Calu3 (cell line): ENCODE measurements at places on chromosomes 7 and 10.
A peak's percentile ranks its signal among the peaks of the same experiment; 100 is the strongest.

GRCh38 chr10:29557665-29558064, 77.1 kb downstream of the SVIL start:
- no peak for DNase-seq

- no peak for DNase-seq
Measured at GRCh38 chr7:151137076-151137675, 30.3 kb downstream of the GBX1 start.

GRCh38 chr10:129936923-129937300, 27.2 kb downstream of the EBF3 start:
- DNase-seq, result no peak

DNA sequence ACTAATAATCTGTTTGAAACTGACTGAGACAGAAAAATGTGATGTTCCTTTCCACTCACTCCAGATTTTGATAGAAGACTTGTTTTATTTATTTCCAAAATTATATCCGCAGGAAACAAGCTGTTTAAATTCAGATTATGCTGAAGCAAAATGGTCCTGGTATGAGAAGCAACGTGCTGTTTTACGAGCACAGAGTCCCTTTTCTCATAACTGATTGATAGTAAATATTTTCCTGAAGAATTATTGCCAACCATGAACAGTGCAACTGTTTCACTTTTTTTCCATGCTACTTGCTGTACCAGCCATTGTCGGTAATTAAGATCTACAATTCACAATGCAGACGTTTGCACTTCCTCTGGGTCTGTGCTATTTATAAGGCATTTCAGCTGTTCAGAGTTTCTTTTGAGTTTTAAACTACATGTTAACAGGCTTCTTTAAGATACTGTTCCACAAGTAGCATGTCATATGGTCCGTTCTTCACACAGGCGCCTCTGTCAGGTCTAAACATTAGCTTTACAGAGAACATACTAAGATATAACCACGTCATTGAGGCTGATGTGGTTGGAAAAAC, 103.8 kb downstream of the POLL start:
- DNase-seq, result no peak

DNA sequence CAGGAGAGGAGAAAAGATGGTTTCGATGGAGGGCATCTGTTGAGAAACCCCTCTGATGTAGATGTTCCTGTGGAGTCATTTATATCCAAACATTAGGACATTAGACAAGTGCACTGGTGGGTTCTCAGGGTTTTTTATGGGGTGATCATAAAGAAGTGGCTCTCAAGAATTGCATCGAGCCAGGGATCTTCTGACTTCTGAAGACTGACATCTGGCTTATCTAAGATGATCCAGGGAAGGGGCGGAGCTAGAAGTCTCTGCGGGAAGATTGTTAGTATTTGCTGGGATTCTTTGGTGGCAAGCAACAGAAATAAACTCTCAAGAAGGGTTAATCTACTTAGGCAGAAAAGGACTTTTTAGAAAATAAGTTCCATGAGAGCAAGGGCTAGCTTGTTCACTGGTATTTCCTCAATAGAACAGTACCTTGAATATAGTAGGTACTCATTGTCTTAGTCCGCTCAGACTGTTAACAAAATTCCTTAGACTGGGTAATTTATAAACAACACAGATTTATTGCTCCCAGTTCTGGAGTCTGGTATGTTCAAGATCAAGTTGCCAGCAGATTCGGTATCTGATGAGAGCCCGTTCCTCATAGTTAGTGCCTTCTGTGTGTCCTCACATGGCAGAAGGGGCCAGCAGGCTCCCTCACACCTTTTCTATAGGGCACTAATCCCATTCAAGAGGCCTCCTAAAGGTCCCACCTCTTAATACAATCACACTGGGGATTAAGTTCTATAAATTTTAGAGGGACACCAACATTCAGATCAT, 28.5 kb upstream of the SYPL1 start:
- no peak for DNase-seq

DNA sequence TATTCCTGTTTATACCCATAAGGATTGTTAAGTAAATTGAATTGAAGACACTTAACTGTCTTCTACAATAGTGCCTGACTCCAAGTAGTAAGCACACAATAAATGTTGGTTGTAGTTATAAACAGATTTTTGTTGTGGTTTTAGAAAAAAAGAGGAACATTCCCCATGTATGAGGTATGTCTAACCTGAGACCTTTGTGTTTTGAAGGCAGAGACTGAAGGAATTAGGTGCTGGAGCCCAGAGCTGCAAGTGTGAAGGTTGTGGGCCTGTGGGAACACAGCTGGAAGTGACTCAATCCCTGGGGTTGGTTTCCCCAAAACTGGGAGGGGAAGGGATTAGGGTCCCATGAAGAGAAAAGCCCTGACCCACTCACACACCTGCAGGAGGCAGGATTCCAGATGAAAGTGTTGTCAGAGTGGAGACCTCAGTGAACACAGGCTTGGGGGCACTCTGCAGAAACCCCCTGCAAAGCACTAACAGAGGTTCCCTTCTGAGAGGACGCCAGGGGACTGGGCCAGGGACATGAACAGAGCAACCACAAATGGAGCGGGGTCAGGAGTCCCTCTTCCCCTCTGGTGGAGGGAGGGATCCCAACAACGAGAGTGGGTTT, 265.1 kb upstream of the KLF14 start:
- DNase-seq, result no peak

- no peak for DNase-seq
Measured at GRCh38 chr7:143399151-143399550, 9.5 kb downstream of the EPHA1 start.

DNA sequence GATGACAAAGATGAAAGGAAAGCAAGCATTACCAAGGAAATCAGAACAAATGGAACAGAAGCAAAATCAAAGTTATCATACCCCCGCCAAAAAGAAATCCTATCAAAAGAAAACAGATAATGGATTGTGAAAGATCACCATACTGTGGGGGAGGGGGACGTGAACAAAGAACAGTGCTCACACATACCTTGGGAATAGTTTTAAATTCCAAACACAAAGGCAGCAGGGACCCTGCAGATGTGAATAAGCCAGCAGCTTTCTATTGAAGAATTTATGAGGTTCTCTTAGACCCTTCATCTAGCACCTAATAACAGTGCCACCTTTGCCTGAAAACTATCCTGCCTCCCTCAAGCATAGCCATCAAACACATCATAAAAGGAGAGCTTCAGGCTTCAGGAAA, 94.0 kb downstream of the AKR1D1 start:
- DNase-seq, result no peak

GRCh38 chr7:101580596-101580995, 48.5 kb downstream of the MYL10 start:
- no peak for DNase-seq

DNA sequence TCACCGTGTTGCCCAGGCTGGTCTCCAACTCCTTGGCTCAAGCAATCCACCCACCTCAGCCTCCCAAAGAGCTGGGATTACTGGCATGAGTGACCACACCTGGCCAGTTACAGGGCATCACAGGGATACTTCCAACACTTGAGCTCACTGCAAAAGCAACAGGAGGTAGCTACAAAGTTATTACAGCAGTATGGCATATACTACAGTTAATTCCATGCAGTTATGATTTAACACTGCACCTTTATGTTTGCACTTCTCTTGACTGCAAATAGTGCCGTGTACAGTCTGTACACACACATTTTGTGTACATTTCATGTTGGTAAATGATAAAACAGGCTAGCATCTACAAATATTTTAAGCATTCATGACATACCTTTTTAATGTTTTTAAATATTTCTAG, 21.3 kb downstream of the SRPK2 start:
- no peak for DNase-seq

GRCh38 chr7:93910076-93910994, 4.0 kb downstream of the GNGT1 start:
- no peak for DNase-seq

DNA sequence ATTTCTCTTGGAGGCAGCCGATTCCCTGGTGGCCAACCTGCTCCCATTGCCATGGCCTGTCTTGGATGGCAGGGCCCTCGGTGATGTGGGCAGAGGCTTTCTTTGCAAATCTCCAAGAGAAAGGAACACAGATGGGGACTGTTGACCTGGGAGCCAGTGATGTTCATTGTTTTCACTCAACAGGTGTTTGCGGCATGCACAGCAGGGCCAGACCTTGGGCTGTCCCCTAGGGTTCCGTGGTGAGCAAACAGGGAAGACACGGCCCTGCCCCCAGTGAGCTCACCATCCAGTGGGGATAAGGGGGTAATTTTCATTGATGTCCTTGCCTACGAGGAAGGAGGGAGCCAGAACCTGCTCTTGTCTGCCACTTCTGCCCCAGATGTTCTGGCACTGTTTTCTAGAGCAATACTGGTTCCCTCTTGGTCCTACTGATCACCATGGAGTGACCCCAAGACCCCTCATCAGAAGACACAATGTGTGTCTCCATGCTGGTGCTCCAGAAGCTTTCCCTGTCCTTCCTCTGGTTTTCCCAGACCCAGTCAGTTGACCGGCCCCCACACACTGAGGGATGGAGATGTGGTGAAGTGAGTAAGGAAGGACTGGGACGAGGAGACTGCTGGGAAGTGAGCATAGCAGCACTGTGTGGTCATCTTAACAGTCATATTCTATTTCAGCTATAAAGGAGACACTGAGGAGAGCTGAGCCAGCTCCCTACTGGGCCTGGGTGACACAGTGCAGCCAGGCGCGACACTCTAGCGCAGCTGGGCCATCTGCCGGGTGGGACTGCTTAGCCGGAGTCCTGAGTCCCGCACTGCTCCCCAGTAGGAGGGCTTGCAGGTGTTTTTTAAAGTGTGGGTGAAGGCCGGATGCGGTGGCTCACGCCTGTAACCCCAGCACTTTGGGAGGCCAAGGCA, 20.4 kb upstream of the FIGNL1 start:
- DNase-seq, result no peak

DNA sequence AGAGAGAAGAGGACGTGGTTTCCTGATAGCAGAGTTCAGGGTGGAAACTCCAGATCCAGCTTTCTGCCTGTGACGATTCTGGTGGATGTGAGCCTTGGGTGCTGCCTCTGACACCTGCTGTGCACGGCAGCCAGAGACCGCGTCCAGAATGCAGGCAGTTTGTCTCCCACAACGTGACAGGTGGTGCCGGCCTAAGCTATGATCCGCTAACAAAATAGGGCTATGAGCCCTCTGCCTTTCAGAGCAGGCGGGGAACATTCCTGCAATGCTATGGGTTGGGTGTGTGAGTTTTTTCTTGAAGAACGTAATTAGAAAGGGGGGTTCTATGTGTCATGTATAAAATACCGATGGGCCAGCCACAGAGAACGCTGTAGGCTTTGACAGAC, 297.3 kb upstream of the PRKCQ start:
- no peak for DNase-seq

GRCh38 chr10:86657011-86657395, 2.7 kb downstream of the OPN4 start:
- no peak for DNase-seq

- peak; percentile 61 for DNase-seq
Measured at GRCh38 chr10:71964098-71964742, at the start of gene CHST3. CHST3 (plus strand) TSS chr10:71964395; CDS start chr10:72005843, 41,448 bp downstream.

- DNase-seq, result no peak
Measured at GRCh38 chr10:117674646-117675045, 132.1 kb downstream of the EMX2 start.

DNA sequence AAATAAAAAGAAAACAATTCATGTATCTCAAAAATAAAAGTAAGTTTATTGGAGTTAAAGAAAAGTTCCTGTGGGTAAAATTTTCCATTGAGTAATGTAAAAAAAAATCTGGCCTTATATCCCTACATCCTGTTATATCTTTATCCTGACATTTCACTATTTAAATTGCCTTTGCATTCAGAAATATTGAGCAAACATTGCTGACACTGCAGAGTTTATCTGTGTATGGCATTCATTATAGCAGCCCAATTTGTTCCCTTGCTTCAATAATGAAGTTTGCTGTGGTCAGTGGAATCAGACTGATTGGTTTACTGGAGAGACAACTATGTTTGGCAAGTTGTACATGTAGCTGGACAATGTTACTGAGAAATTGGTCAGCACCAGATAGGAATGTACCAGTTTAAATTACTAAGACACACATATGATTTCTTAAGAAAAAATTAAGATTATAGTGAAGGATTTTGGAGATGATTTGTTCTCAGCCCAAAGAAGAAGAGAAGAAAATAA, 271.7 kb downstream of the ANKRD7 start:
- no peak for DNase-seq

DNA sequence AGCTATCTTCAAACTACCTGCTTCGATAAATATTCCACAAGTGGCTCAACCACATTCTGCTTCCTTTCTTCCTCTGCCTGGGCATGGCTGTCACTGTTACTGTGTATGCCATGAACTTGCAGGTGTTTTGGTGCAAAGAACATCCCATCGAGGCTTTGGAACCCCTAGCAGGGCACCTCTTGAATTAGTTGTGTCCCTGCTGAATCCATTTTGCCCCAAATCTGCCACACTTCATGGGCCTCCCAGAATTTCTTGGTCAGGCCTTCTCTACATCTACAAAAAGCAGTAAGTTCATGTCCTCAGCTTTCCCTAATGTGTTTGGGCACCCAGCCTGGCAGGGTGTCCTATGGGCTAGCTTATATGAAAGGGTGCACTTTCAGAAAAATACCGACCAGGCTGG, 53.6 kb downstream of the AKR1B1 start:
- DNase-seq, result no peak

- no peak for DNase-seq
Measured at GRCh38 chr10:15723803-15724202, 4.1 kb upstream of the ITGA8 start.

DNA sequence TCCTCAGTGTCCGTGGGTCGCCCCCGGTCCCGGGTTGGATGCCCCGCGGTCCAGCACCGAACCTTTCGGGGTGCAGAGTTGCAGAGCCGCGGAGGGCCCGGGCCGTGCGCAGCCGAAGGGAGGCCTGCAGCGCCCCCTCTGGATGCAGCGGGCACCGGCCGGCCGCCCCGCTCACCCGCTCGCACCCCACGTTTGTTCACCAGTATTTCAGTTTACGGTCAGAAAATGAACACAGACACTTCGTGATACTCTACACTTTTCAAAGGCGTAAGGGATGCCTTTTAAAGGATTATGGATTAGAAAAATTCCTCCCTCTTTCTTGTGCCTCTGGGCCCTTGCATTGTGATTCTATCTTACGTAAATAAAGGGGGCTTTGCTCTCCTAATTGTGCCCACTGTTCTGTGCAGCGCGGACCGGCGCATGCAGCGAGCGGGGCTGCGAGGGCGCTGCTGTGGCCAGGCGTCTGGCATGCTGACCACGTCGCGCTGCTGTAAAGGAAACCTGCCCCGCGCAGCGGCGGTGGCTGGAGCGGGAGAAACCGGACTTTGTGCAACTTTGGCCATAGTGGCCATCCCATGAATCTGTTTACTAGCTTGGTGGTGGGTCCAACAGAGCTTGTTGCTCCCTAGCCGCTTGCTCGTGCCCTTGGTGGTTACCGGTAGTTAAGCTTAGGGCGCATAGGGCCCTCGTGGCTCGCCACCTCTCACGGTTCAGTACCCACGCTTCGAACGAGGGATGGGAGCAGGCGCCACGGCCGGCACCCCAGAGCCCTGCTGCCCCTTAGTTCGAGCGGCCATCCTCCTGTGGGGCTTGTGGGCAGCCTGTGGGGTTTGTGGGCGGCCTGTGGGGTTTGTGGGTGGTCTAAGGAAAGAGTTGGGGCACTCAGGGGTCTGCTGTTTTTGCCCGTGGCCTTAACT, 739 bp upstream of the MEST start:
- DNase-seq, result no peak

- DNase-seq, result peak; percentile 29
Measured at GRCh38 chr7:82605247-82605864, 161.8 kb upstream of the CACNA2D1 start.

- no peak for DNase-seq
Measured at GRCh38 chr10:67308912-67309311, 383.1 kb downstream of the LRRTM3 start.
